ENCODE measurements at places on chromosomes 5 and 9.
A peak's percentile ranks its signal among the peaks of the same experiment; 100 is the strongest.

- no peak for DNase-seq
These were observed 1.5 kb downstream of the GDNF start for GRCh38 chr5:37838152-37838932.

- no peak for DNase-seq
These were observed 134.2 kb downstream of the SPATA31D1 start for GRCh38 chr9:82122731-82123130.

DNA sequence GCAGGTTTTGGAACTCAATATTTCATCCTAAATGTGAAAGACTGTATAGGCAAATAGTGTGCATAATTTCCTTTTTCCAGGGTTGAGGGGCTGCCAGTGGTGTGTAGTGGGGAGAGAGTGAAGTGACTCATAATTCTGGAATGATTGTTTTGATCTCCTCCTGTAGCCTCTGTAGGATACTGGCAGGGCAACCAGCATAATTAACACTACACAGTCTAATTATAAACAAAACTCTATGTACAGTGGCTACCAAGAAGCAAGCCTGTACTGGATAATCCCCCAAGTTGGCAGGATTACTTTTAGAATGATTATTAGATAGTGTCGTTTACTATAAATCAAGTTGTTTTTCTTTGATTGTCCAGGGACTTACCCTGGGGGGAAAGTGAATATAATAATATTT, 32.2 kb downstream of the LNPEP start:
- no peak for DNase-seq

DNA sequence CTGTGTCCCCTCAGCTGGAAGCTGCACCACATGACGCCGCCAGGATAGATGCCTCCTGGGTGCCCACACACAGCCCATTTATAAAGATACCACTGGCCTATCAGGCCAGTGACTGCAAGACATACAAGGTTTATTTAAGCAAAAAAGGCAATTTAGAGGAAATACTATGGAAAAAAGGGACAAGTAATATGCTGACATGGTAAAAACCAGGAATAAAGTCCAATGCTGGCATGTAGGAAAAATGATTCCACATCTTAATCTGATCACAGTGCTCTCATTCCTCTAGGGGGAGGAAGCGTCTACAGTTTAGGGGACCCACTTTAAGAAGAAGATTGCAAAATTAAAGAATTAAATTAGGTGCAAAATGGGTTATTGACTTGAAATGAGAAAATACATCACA, 80.1 kb downstream of the ZNF354C start:
- DNase-seq, result no peak

GRCh38 chr9:133141833-133142595, 21.0 kb upstream of the RALGDS start:
- DNase-seq, result peak; percentile 64

GRCh38 chr9:111078391-111079038, 40.2 kb upstream of the LPAR1 start:
- no peak for DNase-seq

- no peak for DNase-seq
These were observed 71.8 kb upstream of the TTC23L start for GRCh38 chr5:34767180-34767579.

DNA sequence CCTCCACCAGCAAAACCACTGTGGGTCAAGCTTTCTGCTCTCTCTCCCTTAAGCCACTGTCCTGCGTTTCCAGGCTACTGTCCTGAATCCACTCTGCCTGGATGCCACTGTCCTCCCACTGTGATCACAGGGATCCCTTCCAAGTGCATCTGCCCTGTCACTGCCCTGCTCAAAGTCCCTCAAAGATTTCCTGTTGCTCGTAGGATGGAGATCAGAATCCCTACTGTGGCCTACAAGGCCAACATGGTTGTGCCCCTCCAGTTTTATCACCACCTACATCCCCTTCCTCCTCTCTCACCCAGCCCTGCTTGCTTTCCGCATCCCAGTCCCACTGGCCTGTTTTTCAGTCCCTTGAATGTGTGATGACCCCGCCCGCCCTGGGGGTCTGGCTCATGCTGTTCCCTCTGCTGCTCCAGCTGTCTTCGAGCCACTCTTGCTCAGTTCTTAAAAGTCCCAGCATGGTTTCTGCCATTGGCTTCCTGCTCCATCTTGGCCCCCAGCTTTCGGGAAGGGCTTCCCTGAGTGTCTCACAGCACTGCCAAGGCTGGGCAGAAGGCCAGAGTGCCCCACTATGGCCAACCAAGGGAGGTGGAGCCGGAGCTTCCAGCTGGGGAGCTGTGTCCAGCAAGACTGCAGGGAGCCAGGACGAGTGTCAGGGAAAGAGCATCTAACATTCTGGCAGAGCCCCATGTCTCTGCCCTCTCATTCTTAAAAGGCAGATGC, 12.9 kb upstream of the FRRS1L start:
- DNase-seq, result no peak

- DNase-seq, result no peak
These were observed 9.7 kb downstream of the GALNT10 start for GRCh38 chr5:154200221-154200620.

DNA sequence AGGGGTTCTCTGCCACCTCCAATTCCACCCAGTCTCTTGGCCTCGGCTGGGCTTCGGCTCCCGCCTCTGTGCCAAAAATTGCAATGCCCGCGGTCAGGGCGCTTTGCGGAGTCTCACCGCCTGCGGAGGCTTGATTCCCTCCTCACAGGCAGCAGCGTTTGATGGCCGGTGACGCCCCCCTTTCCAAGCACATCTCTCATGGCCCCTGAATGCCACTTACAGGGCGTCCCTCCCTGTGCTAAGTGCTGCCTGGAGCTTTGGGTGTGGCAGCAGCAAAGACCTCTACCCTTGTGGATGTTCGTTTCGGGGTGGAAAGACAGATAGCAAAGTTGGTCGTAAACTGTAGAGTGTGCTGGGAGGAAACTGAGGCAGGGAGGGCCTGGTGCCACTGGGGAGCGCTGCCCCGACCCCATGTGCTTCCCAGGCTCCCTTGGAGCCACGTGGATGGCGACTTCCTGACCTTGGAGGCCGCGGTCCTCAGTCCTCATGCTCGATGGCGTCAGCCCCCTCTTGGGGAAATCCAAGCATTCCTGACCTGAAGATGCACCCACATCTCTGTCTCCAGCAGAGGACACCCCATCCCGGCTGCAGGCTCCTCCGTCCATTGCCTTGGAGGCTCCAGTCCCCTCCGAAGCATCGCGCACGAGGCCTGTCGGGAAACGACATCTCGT, 249.2 kb upstream of the IRX4 start:
- no peak for DNase-seq

DNA sequence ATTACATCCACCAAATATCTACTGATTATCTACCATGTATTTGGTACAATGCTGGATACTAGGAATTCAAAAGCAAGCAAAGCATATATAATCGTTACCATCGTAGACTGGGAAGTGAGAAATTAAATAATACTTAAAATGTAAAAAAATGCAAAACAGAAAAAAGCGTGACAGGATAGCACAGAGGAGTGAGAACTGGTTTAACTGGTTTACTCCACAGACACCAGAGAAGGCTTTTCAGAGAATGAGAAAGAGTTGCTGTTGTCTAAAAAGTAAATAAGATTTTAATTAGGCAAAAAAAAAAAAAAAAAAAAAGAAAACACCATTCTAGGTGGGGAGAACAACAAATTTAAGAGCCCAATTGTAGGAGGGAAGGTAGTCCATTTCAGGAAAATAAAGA, 657.9 kb upstream of the ST8SIA4 start:
- no peak for DNase-seq

DNA sequence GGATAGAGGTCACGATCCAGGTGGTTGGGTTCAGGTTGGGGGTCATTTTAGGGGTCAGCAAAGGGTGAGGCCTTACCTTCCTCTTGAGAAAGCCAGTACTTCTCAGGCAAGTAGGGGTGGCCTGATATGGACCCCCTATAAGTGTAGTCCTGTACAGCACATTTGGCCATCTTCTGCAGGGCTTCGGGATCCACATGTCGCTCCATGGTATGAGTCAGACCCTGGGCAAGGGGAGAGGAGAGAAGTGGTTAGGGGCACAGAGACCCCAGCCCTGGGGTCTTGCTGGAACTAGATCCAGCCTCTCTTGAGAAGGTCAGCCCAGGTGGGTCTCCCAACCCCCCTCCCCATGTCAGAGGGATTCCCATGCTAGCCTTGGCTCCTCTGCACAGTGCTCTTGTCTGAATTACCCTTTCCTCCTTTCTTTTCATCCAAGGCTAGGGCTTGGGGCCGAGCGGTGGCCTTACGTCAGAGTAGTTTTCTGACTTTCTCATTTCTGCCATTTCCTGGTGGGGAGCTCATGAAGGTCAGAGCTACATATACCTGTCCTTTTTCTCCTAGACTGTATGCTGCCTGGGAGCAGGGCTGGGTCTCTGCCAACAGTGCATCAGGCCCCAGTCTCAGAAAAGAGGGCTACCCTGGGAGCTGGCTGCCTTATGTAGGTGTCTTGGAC, 9.0 kb upstream of the MYORG start:
- DNase-seq, result no peak

- no peak for DNase-seq
These were observed 52.5 kb downstream of the FGF10 start for GRCh38 chr5:44336708-44337107.

- no peak for DNase-seq
These were observed 10.5 kb upstream of the TAL2 start for GRCh38 chr9:105651806-105652205.

- DNase-seq, result no peak
These were observed 18.3 kb upstream of the HSDL2 start for GRCh38 chr9:112361601-112362000.

DNA sequence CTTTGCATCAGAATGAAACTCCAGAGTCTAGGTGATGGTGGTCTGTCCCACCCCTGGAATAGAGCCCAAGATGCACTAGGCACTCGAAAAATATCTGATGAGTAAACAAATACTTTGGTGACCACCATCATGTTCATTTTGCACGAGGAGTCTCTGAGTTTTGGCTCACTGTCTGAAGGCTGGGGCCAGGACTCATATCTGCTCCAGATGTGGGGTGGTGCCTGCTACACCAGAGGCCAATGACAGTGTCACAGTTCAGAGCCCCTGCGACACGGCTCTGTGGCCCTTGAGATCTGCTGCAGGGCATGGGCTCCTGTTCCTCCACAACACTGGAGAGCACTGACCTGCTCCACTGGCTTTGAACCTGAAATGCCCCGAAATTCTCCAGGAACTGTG, 164.6 kb downstream of the ROR2 start:
- DNase-seq, result no peak

GRCh38 chr5:112908854-112909253, 13.2 kb downstream of the REEP5 start:
- no peak for DNase-seq

GRCh38 chr5:151086905-151087360, 6.1 kb upstream of the TNIP1 start:
- DNase-seq, result no peak

GRCh38 chr5:151026679-151027078, 6.3 kb downstream of the GPX3 start:
- no peak for DNase-seq

DNA sequence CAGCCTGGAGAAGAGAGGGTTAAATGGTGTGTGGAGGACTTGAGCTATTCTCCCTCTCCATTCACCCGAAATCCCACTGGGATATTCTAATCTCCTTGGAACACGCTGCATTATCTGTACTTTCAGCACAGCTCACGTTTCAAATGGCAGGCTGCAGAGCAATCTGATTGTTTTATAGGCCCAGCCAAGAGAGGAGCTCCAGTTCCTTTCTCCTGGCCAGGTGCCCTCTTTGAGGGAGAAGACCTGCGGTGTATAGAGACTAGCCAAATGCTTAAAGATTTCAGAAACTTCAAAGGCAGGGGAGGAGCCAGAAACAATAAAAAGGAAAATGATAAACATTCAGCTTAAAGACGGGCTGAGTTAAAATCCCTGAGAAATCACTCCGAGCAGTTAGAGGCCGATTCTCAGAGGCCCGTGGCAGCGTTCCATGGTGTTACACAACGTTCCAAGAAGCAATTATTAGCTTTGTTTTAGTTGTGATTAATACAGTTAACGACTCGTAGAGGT, 564.0 kb upstream of the KLF4 start:
- DNase-seq, result no peak

DNA sequence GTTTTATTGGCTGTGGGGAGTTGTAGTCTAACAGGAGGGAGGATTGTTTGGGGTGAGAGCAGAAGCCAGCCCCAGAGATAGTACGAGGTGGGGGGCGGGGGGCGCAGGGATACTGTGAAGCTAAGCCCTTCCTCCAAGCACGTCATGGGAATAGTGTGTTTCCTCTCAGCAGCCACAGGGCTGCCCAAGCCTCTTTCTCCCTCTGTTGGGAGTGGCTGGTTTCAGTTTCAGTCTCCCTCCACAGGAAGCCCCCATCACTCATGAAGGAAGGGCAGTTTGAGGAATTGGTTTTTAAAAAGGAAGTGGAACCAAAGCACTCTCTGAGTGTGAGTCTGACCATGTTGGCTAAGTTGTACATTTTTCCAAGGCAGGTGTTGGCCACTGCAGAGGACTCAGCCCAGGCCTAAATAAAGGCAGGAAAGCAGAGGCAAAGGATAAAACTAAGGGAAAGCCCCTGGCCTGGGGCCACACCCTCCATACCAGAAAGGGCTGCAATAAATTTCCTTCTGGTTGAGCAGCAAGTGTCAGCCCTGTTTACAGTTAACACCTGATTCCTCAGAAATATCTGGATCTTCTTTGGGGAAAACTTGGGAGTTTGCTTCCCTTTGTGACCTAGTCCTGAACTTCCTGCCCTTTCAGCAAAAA, 3.2 kb downstream of the RAB24 start:
- DNase-seq, result peak; percentile 51

DNA sequence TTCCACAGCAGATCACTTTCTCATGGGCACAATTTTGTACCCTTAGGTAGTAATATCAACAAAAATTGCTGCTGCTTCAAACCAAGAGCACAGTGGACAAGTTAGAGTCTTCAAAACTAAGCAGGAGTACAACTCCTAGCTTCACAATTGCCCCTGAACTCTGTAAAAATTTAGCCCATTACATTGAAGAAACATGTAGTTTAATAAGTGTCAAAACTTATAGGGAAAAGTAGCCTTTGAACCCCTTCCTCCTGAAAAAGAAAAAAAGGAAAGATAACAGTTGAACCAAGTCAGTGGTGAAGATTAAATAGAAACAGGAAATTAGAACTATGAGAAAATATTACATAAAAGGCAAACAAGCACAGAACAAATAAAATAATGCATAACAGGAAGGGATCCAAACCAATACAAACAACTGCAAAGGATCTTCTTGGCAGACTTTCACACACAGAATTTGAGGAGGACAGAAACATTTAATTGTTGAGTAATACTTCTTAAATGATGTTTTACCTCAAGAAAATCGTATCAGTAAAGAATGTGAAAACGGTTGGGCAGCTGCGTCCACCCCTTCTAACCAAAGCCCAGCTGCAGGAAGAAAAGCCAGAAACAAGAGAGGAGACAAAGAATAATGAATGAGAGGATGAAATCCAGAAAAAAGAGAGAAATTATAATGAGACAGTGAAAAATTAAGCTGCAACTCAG, 636.0 kb downstream of the NR2F1-AS1 start:
- no peak for DNase-seq

- DNase-seq, result no peak
These were observed 47.8 kb upstream of the RAPGEF6 start for GRCh38 chr5:131682826-131683225.

- no peak for DNase-seq
These were observed 111.1 kb downstream of the TLR4 start for GRCh38 chr9:117815315-117815714.

DNA sequence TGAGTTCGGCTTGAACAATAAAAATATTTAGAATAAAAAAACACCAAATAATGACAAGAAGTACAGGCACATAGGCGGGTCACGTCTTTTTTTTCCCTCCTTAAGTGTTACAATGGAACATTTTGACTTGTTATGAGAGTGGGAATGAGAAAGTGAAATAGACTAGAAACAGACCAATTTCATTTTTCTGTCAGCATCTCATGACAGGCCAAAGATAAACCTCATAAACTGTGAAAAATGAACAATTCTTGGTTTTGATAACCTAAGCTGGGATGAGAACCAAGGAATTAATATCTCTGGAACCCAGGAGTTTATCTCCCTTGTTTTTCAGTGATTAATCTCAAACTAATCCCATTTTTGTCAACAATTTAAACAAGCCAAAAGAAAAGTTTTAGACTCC, 299.5 kb downstream of the SLIT3 start:
- DNase-seq, result no peak

All from activated CD8-positive, alpha-beta memory T cell treated with anti-CD3 and anti-CD28 coated beads for 1 hour (primary cell).